ENCODE measurements at places on chromosomes 7 and 10.

DNA sequence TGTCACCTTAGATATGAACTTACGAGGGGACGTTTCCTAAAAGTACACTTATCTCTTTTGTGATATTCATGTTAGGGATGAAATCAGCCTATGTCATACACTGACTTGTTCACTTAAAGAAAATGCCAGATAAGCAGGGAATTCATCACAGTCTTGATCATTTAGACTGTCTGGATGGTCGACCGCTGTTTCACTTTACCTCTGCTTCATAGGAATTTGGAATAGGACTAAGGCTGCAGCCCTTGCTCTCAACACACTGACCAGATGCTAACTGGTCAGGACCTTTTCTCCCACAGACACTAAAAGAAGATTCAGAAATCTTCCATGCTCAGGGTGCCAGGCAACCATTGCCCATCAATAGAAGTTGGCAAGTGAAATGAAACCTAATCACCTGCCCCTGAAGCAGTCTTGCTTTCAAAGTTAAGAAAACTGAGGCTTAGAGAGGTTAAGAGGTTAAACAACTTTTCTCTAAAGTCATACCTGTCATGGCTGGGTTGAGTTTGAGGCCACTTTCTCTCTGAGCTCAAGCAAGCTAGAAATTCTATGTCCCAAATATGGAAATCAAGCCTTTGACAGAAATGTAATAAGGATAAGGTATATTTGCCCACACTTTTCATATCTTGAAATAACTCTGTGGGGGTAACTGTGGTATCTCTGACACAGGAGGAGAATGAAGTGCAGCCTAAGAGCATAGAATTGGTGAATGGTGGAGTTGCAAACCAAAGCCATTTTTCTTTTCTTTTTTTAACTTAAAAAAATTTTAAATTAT, 77.1 kb downstream of the MAP3K8 start:
- no peak for DNase-seq

DNA sequence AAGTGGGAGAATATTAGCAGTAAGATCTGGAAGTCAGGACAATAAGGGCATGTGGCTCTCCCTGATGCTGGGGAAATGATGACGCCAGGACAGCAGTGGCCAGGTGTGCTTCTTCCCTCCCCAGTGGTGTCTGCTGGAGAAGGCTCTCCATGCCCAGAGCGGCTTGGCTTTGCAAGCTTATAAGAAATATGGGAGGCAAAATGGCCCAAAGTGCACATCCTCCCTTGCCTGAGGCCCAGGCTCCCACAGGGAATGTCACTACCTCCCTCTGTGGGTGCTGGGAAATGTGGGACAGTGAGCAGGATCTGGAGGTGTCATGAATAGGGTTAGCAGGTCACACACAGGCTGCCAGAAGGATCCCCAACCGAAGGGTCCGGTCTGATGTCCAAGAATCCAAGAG, 17.1 kb upstream of the ZNF488 start:
- DNase-seq: no peak

DNA sequence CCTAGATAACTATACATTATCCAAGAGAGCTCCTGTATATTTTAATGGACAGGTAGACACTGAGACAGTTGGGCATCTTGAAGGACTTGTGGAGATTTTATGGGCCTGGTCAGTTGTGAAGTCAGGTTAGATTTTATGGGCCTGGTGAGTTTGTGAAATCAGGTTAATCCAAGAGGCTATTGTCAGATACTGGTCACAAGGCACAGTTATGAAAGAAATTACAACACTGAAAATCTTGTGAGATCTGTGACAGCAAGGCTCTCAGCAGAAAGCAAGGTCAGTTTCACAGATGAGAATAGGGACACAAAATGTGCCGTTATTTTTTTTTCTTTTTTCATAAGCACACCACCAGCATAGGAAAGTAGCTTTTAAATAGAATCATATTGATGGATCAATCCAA, 167.6 kb downstream of the VTI1A start:
- no peak for DNase-seq

GRCh38 chr10:113961182-113962031, 82.3 kb upstream of the ADRB1 start:
- no peak for DNase-seq

DNA sequence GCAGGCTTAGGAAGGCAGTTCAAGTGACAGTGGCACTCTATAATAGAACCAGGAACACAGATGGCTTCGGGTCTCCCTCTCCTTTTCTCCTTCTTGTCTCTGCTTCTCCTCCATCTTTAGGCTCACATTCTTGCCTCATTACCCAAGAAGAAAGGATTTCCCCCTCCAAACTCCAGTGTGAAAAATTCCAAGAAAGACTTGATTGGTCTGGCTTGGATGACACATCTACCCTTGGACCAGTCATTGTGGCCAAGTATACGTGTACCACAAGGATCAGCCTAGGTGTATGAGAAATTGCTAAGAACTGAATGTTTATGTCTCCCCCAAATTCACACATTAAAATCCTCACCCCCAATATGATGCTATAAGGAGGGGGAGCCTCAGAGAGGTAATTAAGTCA, 53.9 kb downstream of the PRTFDC1 start:
- no peak for DNase-seq

DNA sequence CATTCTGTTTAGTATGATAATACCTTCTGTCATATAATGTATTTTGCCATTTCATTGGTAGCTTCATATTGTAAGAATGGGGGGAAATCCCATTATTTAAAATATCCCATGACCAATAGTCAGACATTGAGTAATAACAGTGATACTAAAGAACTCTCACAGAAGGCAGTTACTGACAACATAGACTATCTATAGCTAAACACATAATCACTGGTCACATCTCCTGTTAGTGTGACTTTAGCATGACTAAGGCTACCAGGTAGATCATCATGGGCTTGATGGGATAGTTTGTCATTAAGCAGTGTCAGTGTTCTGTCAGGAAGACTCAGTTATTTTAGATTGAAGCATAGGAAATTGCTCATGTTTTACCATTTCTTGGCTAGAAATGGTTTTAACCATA, 16.4 kb downstream of the OPN1SW start:
- no peak for DNase-seq

All from AG09309 (cell line).